CD4-positive, alpha-beta T cell treated with Interleukin-15 for 4 hours (primary cell): ENCODE measurements at places on chromosomes 16 and 17.

GRCh38 chr17:31535581-31535981 is 144.1 kb downstream of the RAB11FIP4 start:
- no peak for DNase-seq

DNA sequence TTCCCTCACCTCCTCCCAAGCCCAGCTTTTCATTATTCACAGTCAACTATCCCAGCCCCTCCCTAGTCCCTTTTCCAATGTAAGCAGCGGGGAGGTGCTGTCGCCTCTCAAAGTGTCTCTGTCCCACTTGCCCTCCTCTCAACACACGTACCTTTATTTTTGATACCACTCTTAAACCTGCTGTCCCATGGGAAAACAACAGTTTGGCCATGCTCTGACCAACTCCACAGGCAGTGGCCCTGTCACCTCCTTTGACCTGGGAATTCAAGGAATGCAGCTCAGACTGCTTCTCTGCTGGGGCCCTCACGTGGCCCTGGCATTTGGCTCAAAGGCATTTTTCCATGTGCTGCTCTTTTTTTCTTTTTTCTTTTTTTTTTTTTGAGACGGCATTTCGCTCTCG is 4.2 kb downstream of the LYRM9 start:
- no peak for DNase-seq

DNA sequence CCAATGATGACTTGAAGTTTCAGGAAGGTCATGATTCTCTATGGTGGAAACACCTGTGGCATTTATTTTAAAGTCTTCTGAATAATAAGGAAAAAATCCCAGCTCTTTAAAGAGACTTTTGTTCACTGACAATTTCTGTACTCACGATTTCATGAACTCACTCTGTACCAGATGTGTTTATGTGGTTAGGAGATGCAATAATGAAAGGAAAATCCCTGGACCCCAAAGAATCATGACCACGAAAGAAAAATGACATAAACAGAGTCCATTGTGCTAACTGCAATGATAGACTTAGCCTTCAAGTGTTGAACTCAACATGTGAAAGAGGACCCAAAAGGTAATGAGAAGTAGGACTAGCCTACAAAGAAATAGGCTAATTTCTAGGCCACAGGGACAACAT is 947.5 kb downstream of the CDH11 start:
- no peak for DNase-seq

DNA sequence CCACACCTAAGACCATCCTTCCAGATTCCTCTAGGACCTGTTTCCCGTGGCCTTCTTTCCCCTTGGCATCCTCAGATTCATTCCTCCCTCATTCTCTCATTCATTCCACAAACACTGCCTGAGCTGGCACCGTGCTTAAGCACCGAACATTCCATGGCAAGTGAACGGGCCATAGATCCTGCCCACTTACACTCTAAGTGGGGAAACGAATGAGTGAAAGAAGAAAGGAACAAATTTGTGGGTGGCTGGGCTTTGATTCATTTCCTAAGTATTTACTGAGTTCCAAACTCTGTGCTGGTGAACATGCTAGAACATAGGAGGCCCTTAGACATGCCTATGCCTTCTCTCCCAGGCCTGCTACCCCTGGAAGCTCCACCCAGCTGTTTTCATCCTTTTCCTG is 30.0 kb downstream of the SRCIN1 start:
- no peak for DNase-seq

DNA sequence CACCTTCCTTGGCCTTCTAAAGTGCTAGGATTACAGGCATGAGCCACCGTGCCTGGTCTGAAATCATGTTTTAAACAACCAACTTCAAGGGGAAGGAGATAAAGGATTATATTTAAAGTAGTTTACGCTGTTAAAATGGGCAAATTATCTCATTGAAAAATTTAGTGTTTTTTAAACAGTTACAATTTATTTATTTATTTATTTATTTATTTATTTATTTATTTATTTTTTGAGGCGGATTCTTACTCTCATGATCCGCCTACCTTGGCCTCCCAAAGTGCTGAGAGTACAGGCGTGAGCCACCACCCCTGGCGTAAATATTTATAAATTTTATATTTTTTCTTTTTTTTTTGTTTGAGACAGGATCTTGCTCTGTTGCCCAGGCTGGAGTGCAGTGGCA is 22.2 kb downstream of the CDK12 start:
- DNase-seq, result no peak

GRCh38 chr17:44794851-44795413 is 35.2 kb downstream of the GJC1 start:
- DNase-seq, result no peak

GRCh38 chr16:88295671-88296436 is 86.9 kb upstream of the ZNF469 start:
- no peak for DNase-seq
